MV-4-11 (cell line): ENCODE measurements at places on chromosomes 7 and 10.

DNA sequence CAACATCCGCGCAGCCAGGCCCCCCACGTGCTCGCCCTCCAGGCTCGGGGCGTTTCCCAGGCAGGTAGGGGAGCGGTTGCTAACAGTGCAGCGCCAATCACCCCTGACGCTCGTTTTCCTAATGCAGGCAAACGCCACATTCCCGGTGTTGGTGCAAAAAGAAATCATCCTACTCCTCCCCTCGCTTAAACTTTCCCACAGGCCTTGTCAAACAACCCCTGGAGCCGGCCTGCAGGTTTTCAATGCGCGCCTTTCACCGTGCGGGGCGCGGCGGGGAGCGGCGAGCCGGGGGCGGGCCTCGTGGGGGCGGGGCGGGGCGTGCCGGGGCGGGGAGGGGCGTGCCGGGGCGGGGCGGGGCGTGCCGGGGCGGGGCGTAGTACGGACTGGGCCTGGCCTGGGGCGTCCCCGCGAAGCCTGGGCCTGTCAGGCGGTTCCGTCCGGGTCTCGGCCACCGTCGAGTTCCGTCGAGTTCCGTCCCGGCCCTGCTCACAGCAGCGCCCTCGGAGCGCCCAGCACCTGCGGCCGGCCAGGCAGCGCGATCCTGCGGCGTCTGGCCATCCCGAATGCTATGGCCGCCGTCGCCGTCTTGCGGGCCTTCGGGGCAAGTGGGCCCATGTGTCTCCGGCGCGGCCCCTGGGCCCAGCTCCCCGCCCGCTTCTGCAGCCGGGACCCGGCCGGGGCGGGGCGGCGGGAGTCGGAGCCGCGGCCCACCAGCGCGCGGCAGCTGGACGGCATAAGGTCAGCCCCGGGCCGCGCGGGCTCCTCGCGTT, at the start of gene ECHDC3:
TSS of gene ECHDC3 (plus strand) at position 374 of the 770 bp plus-strand sequence. CDS start at position 569, 195 bp downstream.
- no peak for DNase-seq

GRCh38 chr10:4830551-4830950, 4.5 kb downstream of the AKR1E2 start:
- DNase-seq, result no peak

DNA sequence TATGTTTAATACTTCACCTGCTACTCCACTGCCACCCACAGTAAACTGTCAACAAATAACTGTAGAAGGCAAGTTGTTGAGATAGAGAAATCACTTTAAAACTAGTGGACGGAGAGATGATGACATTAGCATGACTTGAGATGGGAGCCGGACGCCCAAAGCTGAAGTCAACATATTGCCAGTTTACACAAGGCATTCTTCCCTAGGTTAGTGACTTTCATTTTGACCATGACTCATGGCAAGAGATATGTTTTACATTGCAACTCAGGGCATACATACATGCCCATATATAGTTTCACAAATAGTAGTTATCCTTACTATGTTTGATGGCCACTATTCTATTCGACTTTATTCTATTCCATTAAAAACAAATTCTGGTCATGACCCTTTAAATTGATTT, 296.6 kb downstream of the PLXNA4 start:
- no peak for DNase-seq

DNA sequence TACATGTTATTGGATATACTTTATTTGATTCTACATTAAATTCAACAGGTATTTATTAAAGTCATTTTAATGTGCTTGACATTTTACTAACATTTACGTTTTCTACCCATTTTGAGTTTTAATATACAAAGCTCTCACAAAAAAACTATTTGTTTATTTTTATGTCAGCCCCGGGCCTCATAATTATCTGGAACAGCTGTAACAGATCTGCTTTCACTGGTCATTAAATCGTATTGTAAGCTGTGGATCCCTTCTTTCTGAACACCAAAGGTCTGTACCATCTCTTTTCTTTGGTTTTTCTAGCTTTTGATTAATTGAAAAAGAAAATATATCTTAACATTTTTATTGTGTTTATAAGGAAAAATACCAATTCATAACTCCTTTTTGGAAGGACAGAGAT, 73.5 kb downstream of the SEMA3E start:
- no peak for DNase-seq

- DNase-seq, result peak; percentile 50
These were observed 6.5 kb downstream of the INHBA start for GRCh38 chr7:41696323-41696916.

DNA sequence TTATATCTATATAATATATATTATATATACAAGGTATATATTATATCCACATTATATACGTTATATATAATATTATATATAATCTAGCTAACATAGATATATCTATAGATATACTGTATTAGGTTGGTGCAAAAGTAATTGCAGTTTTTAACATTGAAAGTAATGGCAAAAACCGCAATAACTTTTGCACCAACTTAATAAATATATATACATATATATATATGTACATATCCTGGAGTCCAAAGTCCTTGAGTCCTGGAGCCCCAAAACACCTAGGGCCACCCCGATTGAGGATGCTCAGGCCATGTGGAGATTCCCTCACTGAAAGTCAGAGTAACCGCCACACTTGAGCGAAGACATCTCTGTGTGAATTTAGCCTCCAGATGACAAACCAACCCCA, 408.2 kb upstream of the AUTS2 start:
- no peak for DNase-seq
